ENCODE measurements at places on chromosomes 3 and 15. TPM values are rescaled to one million over a fixed set of nuclear protein-coding genes. Genes with fewer than 3 reads are reported as not detected.

GRCh38 chr3:110731148-110731547 is 340.5 kb upstream of the NECTIN3 start:
- DNase-seq, result no peak

- DNase-seq, result peak; percentile 46
Measured at GRCh38 chr3:86973440-86973839, 17.5 kb downstream of the VGLL3 start.

- DNase-seq, result no peak
Measured at GRCh38 chr15:92845126-92845508, 55.0 kb upstream of the CHD2 start.

DNA sequence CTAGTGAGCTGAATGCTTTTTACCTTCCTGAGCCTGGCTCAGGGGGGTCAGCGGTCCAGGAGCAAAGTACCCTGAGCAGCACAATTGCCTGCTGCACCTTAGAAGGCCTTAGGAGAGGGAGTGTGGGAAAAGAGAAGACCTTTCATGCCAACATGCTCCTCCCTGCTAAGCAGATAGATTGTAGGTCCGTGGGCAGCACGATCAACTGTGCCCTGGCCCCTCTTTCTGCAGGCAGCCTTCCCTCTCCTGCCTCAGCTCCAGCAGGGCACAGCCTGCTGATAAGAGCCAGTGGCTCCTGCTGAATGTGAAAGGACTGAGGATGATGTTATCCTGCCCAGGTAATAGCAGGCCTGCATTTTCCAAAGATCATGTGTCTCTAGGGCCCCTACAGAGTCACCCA is 4.1 kb downstream of the CORO2B start:
- no peak for DNase-seq

The RHOV gene
- 0.49 TPM for total RNA-seq

- DNase-seq, result no peak
Measured at GRCh38 chr3:42214064-42214463, 51.9 kb downstream of the CCK start.

DNA sequence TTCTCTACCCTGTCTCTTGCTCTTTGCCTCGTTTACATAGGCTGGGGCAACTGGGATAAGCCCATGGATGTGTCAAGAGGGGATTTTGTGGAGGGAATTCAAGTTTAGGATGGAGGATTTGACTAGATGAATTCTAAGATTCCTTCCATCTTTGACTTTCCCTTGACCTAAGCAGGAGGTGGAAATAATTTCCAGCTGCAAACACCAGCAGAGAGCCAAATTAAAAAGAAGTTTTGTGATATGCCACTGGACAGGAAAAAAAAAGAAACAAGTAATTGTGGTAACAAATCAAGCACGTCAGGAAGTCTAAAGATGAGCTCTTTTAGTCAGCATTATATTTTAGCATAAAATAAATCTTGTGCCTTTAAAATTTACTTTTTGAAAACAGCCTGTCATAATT is 49.8 kb downstream of the KCNMB2 start:
- no peak for DNase-seq

DNA sequence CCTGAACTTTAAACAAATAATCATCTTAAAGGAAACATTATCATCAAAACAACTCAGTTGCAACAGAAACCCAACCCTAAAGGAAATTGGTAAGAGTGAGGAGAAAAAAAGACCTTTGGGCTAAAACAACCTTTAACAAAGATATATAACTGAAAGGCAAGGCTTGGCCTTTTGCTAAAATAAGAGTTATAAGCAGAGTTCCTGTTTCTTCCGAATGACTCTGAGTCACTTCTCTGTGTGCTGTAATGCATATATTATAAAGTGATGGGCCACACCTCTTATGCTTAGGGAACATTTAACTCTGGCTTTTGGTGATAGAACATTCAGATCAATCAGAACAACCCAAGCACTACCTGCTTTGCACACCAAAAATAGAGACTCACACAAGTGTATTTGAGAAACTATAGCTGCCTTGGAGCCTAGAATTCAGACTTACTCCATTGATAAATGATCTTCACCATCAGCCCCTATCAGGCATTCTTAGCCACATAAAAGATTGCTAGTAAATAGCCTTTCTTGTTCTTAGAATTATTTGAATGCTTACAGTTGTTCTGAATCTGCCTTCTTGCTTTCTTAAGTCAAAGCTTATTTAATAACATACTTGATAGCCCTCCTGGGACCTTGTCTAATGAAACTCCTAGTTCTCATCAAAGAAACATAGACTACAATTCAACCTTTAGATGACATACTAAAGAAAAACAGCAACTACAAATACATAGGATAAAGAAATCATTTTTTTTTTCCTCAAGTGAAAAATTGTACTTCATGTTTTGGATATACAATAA is 294.2 kb upstream of the SEMA6D start:
- DNase-seq, result no peak

All from MG63 (cell line).